ENCODE measurements at places on chromosomes 3 and 15.

DNA sequence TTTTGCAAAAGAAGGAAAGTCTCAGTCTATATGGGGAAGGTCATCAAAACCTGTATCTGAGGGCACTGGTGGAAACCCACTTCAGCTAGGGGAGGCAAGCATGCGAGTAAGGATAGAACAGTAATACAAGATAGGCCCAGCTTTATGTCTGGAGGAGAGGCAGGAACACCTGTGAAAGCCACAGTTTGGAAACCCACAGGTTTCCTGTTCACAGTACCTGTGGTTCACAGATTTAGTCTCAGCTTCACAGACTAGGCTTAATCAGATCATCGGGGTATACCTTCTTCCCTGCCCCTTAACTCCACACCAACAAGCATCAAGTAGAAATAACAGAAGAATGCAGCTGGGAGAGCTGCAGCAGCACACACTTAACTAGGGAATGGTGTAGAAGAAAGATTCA is 36.2 kb downstream of the C2CD4B start:
- no peak for DNase-seq

DNA sequence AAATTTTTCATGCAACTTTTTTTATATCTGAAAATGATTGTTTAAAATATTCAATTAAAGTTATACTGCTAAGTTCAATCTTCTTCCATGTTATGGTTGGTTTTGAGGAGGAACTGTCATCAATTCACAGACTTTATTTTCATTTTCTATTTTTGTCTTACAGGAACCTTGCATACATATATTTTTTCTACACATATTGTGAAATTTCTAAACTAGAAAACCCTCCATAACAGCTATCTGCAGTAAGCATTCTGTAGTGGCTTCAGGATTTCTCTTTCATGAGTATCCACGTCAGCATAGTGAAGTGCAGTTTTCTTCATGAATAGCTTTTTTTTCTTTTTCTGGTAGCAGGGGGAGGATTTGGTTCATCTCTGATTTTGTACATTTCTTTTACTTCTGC is 48.2 kb downstream of the ATR start:
- no peak for DNase-seq

- no peak for DNase-seq
Observed at GRCh38 chr3:69428657-69429255, 42.9 kb upstream of the FRMD4B start.

DNA sequence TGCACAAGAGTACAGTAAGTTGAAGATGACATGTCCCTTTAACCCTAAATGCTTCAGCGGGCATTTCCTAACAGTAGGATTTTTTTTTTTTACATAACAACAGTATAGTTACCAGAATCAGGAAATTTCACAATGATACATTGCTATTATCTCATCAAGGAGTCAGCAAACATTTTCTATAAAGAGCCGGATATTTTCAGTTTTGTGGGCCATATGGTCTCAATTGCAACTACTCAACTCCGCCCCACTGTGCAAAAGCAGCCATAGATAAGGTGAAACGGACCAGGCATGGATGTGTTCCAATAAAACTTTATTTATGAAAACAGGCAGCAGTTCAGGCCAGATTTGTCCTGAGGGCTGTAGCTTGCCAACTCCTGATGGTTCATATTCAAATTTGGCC is 130.6 kb downstream of the SMAD6 start:
- no peak for DNase-seq

- peak; percentile 99 for DNase-seq
Observed at GRCh38 chr3:138187296-138188012, at the start of gene ARMC8. Gene ARMC8 (plus strand): TSS chr3:138187301. CDS start chr3:138187555, 254 bp downstream.

- DNase-seq = no peak
Observed at GRCh38 chr3:156772588-156773206, 53.5 kb upstream of the LEKR1 start.

DNA sequence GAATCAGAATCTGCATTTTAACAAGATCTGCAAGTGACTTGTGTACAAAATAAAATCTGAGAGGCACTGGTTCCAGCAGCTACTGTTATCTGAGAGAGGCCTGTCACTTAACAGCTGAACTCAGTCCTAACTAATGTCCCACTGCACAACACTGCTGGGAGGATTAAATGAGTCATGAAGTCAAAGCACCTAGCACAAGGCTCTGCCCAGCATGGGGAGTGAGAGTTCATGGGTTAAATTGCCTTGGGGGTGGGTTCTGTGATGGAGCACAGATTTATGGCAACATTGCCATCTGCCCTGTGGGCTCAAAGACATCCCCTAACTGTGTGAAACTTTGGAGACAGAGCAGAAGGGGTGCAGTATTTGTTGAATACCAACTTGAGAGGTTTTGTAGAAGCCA is 250.9 kb downstream of the PLCL2 start:
- DNase-seq = no peak

DNA sequence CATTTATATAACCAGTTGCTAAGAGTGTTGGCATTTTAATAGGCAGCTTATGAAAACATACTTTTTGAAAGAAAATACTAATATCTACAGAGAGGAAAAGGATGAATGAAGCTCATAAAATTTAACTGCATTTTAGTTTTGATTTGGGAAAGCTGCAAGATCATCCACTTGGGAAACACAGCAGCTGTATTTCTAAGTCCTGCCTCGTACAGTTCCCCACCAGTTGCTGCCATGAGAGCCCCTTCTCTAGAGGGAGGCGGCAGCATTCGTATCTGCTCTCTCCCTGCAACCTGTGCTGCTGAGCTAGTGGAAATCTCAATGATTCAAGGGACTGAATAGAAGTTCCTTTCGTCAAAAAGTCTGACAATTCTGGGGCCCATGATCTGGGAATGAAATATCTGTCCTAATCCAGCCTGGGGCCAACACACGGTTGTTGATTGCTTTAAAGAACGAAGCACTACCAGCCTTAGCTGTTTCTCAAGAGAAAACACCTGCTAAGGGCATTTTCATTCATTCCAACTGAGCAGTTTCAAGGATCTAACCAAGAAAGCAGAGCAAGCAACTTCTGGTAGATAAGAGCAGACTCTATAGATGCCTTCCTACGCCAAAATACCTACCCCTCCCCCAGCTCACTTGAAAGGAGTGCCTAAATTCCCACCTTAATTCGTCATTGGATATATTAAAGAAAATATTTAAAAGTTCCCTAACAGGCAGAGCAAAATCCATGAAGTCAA is 223.7 kb downstream of the MAGI1 start:
- peak; percentile 31 for DNase-seq

GRCh38 chr3:142243134-142243533 is 17.7 kb upstream of the GK5 start:
- DNase-seq = peak; percentile 13

- DNase-seq = no peak
Observed at GRCh38 chr3:117011687-117012250, 302.2 kb downstream of the TUSC7 start.

DNA sequence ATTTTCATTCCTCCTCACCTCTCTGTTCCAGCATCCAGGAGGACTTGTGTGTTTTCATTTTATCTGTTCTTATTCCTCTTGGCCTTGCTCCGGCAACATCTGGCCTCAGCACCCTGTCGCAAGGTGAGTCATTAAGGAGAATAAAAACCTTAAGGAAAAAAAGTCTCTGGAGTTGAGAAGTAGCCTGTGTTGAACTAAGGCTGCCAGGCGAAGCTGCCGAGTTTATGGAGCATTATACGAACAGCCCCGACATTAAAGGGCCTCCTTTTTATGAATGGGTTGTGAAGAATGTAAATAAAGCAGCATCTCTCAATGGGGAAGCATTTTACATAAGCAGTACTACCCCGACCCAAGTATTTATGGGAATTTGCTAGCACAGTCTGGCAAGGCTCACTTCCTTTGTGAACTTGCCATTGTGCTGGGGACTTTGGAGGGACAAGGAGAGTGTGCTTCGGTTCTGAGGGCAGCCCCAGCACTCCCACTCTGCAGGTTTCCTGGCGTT is 4.7 kb downstream of the BAHD1 start:
- no peak for DNase-seq

- peak; percentile 31 for DNase-seq
Observed at GRCh38 chr15:91864664-91865063, 11.2 kb downstream of the SLCO3A1 start.

- DNase-seq = no peak
Observed at GRCh38 chr3:177936721-177937120, 599.5 kb upstream of the KCNMB2 start.

DNA sequence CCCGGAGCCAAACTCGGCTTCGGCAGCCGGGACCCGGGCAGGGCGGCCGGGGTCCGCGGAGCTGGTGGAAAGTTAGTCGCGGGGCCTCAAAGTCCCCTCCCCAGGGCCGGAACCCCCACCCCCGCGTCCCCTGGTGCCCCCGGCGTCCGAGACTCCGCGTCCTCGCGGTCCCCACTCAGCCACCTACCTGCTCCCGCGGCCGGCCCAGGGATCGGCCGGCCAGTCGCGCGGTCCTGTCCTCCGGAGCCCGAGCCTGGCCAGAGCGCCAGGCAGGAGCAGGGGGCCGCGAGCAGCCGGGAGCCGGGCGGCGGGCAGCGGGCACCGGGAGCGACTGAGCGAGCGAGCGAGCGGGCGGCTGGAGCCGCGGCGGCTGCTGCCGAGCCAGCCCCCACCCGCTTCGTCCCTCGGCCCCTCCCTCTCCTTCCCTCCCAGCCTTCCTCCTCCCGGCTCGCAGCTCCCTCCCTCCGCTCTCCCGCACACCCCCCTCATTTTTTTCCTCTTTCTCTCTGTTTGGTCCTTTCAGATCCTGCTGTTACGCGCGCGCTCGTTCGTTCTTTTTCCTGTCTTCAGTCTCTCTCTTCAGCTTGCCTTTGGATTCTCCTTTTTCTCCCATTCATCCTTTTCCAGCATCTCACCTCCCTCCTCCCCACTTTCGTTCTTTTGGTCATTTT is at the start of gene MEGF11:
TSS of gene MEGF11 (minus strand) at position 333 of the 671 bp plus-strand sequence. CDS start 125,347 bp downstream, outside the sequence.
- DNase-seq = peak; percentile 60

GRCh38 chr3:100882571-100882984 is 110.6 kb downstream of the ABI3BP start:
- no peak for DNase-seq

DNA sequence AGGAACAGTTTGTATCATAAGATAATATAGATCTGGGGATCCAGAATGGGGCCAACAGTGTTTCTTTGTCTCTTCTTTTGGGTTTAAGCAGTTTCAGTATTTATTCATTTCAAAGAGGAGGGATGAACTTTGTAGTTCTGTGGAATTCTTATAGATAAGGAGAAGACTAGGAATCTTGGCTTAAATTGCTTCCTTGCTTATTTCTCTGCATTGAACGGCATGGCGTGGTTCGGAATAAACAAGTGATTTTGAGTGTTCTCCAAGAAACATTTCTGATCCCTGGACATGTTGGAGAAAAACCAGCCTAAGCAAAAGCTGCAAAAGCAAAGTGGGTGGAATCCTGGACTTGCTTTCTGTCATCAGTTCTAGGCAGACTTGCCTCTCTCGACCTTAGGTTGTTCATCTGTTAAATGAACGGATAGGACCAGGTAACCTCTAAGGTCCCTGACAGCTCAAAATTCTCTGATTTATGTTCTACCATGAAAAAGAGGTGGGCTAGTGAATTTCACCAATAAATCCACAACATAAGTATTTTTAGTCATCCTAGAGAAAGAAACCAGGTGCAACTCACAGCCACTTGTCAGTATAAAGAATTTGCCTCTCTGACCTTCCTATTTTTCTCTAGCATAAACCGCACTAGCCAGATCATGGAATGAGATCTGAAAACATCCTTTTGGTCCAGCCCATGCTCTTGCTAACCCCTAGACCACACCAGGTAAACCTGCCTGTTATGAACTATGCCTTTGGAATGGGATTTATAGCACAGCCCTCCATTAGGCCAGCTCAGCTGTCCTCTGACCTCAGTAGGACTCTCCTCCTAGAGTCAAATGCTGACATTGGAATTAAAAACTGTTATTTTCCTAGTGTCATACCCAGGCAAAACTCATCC is 78.8 kb downstream of the CLDN11 start:
- DNase-seq = no peak

DNA sequence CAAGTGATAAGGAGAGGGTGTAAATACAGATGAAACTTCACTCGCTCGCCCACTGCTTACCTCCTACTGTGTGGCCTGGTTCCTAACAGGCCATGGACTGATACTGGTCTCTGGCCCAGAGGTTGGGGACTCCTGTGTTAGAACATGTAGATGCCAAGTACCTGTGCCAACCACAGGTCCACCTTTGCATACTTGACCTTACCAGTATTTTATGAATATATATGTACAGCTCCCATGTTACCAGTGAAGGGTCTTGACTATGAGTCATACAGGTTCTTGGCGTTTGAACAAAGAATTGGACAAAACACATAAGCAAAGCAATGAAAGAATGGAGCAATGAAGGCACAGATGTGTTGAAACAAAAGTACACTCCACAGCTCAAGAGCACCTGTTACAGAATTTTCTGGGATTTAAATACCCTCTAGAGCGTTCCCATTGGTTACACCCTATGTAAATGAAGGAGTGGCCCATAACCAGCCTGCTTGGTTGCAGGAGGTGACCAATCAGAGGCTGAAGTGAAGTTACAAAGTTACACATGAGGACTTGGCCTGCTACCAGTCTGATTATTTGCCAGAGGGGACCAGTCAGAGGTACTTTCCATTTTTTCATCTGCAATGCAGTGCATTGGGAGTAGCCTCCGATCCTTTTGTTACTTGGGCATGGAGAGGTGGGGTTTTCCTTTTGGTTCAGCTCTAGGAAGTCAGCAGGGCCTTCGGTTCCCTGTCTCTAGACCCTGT is 1.7 kb upstream of the GFM1 start:
- no peak for DNase-seq

DNA sequence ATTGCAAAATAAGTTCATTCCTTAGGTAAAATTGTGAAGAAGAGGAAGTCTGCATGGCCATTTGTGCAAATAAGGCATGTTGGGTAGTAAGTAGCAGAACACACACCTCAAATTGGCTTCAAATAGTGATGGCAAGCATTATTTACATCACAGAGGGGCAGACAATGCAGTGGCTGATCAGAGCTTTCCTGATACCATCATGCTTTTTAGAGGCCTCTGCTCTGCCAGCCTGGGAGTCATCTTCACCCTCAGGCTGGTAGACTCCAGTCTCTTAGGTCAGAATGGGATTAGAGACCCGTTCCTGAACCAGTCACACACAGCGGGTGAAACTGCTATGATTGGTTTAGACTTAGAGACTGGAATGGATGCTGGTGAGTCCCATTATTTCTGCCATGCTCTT is 396.0 kb upstream of the MCTP2 start:
- DNase-seq = no peak

DNA sequence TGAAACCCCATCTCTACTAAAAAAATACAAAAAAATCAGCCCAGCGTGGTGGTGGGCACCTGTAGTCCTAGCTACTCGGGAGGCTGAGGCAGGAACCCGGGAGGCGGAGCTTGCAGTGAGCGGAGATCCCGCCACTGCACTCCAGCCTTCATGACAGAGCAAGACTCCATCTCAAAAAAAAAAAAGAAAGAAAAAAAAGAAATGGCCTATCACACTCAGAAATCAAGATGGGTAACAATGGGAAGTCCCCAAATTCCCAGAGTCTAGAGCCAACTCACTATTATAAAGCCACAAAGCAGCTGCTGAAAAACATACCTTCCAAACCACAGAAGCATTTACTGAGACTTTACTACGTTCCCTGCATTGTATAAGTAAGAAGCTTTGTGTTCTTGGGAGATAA is 7.5 kb downstream of the HDGFL3 start:
- no peak for DNase-seq

DNA sequence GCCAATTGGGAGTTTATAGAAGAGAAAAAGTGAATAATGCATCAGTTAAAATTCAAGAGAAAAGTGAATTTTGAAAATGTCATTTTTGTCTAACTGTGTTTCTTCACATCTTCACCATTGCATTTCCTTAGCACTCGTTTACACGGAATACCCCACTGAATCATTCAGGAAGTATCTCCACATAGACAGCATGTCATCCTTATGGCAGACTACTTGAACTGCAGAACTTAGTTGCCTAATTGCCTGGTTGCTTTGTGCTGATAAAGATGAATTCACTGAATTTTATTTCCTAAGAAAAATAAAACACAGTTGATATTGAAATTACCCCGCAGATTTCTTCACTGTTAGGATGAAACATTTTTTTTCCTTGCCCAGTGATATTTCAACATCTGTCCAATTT is 627.1 kb downstream of the ROBO1 start:
- no peak for DNase-seq

Data from retina (tissue), 1 donor.